ENCODE measurements at places on chromosomes 12 and 14.

- no peak for DNase-seq
Measured at GRCh38 chr12:12572659-12573058, 10.0 kb upstream of the DUSP16 start.

GRCh38 chr12:2311020-2311778, 258.4 kb downstream of the CACNA1C start:
- no peak for DNase-seq

DNA sequence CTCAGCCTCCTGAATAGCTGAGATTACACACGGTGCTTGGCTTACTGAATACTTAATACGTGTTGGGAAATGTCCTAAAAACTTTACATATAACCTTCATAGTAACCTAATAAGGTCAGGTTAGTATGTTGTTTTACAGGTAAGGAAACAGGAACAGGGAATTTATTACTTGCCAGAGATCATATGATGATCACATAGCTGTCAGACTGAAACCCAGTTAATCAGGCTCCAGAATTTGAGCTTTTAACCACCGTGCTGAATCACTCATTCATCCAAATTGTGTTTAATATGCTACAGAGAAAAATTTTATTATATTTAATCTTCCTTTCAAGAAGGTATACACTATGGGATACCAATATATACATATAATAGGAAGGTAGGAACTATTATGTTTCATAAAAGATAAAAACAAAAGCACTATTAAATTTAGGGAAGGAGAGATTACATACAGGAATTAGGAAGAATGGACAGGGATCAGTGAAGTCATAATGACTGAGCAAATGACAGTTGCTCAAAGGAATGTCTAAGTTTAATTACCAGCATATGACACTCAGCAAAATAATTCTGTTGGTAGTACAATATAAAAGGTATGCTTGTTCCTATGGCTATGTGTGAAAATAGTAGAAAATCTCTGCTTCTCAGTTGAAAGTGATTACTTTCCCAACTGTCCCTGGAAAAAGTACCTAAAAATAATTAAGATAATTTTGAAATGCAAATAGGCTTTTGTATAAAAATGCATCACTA, 59.3 kb downstream of the HEATR5A start:
- no peak for DNase-seq

DNA sequence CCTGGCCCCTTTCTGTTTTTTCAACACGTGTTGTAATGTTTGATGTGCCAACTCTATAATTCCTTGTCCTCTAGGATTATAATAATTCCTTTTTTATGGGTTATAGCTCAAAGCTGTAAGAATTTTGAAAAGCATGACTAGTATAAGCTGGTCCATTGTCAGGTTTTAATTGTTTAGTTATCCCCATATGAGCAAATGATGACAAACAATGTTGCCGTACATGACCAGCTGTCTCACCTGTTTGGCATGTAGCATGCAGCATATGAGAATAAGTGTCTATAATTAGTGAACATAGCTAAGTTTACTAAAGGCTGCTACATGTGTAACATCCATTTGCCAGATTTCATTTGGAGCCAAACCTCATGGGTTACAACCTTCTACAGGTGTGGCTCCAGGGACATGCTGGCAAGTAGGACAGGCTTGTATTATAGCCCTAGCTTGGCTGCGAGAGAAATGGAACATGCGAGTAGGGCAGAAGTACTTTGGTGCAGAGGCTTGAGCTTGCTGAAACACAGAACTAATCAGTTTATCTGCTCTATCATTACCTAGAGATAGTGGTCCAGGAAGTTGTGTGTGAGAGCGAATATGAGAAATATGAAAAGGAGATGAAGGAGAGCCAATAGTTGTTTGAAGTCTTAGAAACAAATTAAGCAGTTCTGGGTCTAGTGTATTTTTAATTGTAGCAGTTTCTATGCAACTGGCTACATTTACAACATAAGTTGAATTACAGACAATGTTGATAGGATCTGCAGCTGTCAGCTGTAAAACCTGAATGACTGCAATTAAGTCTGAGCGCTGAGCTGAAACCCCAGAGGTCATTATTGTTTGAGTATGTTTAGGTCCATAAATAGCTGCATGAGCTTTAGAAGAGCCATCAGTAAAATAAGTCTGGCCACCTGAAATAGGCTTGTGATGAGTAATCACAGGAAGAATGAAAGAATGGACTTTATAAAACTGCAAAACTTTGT, 22.6 kb upstream of the MAPKAPK5 start:
- DNase-seq: peak; percentile 59

DNA sequence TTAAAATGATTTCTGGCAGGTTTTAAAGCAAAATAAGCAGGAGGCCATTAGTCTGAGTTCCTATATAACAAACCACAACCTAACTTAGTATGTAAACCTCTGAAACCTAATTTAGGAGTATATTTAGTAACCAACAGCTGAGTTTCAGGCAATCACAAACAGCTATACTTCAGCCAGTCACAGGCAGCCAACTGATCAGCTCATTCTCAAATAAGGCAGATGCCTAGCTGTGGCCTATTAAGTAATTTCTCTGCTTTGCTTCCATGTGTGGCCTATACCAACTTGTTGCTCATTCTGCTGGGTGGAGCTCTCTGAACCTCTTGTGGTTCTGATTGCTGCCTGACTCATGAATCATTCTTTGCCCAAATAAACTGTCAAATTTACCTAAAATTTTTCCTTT, 408.9 kb upstream of the FBXO33 start:
- no peak for DNase-seq

DNA sequence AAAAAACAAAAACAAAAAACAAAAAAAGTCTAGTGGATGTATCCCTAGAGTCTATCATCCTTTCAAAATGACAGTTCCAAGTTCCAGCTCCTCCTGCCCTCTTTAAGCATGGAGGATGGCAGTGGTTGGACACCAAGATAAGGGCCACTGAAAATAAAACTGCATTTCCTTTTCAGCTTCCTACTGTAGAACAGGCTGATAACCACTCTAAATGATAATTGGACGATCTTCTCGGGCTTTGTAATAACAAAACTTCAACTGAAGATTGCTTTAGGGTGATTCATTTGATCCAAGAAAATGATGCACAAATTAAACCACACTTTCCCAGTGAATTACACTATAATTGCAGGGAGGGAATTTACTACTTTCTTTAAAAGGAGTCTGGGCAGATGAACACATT, 42.2 kb upstream of the CRACR2A start:
- DNase-seq: no peak

GRCh38 chr14:27079716-27080115, 481.9 kb upstream of the NOVA1 start:
- no peak for DNase-seq

GRCh38 chr14:34983786-34984185, 994 bp downstream of the SRP54 start:
- DNase-seq: peak; percentile 7

- no peak for DNase-seq
Measured at GRCh38 chr12:109439181-109439580, 37.9 kb downstream of the KCTD10 start.

DNA sequence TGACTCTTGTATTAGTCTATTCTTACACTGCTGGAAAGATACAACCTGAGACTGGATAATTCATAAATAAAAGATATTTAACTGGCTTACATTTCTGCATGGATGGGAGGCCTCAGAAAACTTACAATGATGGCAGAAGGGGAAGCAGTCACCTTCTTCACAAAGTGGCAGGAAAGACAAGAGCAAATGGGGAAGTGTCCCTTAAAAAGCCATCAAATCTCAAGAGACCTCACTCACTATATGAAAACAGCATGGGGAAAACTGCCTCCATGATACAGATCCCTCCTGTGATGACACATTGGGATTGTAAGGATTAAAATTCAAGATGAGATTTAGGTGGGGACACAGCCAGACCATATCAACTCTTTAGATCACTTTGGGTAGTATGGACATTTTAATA, 83.7 kb downstream of the TMTC3 start:
- DNase-seq: peak; percentile 24

All from OCI-LY7 (cell line).